ENCODE measurements at places on chromosomes 6 and 20.

DNA sequence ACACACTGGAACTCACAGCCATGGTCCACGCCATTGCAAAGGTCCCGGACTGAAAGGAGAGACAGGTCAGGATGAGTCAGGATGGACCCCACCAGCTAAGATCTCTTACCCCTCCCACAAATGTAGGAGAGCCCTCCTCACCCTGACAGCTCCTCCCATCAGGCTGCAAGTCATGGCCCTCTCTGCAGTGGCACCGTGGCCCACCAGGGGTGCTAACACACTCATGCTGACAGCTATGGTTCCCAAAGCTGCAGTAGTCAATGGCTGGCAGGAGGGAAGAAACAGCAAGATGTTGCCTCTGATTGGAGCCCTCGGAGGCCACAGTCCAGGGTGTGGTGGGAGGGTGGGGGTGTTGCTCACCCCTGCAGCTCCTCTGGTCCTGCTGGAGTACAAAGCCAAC, 5.7 kb upstream of the RBPJL start:
- DNase-seq, result peak; percentile 38

DNA sequence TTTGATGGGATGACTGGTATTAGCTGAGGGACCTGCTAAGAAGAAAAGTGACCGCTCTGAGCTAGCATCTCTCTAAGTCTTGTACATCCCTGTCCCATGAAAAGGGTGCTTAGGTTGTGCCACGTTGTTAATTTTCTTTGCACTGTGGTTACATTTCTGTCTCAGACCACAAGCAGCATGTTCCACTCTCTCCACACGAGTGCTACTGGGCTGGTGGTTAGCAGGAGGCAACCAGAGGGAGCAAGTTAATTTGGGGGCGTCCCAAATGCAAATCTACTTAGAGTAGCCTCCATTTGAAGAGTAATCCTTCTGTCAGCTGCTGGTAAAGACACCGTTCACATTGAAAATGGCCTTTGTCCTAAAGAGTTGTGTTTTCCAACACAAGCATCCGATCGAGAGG, 3.4 kb upstream of the SCML4 start:
- DNase-seq, result no peak

GRCh38 chr6:157608221-157609075, 214.6 kb upstream of the SNX9 start:
- no peak for DNase-seq

DNA sequence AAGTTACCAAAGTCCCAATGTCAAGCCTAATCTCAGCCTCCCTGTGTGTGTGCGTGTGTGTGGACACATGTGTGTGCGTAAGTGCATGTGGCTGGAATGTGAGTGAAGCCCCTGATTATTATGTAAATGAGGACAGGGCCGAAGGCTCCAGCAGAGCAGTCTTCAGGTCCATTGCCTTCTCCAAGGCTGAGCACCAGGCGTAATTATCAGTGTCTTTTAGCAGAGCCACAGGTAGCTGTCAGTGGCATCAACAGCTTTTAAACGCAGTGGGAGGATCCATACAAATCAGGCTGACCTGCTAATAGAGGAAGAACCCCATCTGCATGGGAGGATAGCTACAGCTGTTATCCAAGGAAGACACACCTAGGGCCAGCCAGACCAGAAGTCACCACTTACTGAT, 324.3 kb upstream of the MOCS1 start:
- no peak for DNase-seq

- no peak for DNase-seq
Measured at GRCh38 chr6:143607168-143607567, 70.6 kb upstream of the PHACTR2 start.

Data from GM03348 (cell line).